ENCODE measurements at places on chromosomes 16 and 17. TPM values are rescaled to one million over a fixed set of nuclear protein-coding genes. Genes with fewer than 3 reads are reported as not detected.
A peak's percentile ranks its signal among the peaks of the same experiment; 100 is the strongest.

DNA sequence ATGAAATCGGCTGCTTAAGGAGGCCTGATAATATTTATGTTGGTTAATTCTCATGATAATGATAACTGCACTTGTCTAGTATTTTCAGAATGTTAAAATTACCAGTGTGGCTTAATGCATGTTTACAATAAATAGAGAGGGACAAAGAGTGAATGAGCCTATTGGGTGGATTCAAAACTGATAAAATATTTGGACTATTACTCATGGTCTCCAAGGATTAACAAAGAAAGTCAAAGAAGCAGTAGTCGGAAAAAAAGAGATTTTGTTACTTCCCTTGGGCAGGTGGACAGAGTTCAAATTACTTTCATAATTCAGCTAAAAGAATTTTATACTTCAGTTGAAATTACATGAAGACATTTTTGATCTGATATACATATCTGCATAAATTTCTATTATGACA lies 258.2 kb upstream of the PMFBP1 start:
- no peak for DNase-seq

DNA sequence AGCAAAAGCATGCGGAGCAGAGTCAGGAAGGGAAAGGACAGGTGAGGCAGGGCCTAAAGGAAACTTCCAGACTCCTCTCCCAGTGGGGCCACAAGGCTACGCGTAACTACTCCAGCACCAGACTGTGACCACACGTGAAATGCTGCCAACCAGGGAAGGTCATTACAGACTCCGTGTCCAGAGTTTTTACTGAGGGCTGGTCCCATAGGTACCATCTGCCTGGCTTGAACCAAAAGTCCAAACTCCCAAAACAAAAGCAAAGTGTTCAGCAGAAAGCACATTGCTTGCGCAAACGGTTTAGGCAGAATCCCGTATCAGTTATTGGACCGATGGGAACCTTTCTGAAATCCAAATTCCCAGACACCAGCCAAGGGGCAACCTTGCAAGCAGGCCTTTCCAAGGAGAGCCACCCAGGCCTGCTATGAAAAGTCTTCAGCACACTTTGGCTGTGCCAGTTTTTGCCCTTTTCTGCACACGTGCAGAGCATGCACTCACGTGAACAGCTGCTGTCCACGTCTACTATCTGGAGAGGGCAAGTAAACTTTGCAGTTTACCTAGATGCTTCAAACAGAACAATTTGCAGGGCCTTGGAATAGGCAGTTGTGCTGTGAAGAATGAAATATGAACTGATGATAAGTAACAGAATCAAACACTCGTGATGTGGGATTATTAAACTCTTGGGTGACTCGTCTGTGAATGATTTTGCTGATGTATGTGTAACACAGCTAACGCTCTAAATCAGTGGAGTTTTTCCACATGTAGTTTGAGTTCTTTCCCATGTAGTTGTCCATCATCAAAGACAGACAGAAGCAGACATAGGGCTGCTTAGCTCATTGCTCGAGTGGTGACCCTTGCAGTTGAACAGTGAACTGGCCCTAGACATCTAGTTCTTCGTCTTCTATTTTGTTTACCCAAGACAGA lies 58.1 kb upstream of the CRISPLD2 start:
- DNase-seq = no peak

GRCh38 chr16:79986352-79986751 lies 385.8 kb upstream of the MAF start:
- DNase-seq = no peak

DNA sequence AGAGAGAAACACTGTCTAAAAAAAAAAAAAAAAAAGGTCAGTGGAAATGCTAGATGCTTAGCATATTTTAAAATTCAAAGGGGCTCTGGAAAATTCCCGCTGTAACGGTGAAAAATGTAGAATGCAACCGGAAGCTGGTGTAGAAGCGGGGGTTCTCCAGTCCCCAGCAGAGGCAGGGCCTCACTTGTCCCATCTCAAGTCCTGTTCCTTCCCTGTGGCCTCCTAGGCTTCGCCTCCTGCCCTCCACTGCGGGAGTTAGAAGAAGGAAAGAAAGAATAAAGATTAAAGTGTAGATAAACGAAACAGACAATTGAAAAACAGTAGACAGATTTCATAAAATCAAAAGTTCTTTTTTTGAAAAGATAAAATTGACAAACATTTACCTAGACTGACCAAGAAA lies 14.8 kb upstream of the ZNF287 start:
- DNase-seq = no peak

CCDC144A gene
- total RNA-seq = 10.9 TPM

ALDH3A2 gene
- 38.8 TPM for total RNA-seq

DNA sequence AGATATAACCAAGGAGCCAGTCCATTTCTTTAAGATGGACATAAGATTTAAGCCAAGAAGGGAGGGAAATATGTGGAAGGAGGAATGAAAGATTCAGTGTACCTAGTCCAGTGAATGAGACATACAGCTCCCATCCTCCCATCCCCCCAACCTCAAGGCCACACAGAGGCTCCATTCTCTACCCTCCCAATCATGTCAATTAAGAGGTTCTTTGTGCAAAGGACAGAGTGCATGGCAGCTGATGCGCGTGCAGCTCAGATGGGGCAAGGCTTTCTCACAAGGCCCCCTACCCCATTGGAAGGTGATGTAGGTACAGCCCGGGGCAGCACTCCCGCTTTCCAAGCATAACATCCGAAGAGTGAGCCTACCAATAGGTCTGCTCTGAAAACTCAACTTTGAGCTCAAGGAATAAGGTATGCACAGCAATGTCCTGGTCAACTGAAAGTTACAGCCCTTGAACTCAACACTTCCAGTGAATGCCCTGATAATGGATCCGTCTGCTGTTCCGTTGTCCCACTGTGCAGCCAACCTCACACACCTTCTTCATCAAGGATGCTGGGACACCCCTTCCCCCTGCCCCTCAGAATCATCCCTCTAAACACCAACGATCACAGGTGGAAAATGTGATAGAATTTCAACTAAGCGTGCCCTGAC lies 458.1 kb downstream of the SOX9 start:
- DNase-seq = no peak

DNA sequence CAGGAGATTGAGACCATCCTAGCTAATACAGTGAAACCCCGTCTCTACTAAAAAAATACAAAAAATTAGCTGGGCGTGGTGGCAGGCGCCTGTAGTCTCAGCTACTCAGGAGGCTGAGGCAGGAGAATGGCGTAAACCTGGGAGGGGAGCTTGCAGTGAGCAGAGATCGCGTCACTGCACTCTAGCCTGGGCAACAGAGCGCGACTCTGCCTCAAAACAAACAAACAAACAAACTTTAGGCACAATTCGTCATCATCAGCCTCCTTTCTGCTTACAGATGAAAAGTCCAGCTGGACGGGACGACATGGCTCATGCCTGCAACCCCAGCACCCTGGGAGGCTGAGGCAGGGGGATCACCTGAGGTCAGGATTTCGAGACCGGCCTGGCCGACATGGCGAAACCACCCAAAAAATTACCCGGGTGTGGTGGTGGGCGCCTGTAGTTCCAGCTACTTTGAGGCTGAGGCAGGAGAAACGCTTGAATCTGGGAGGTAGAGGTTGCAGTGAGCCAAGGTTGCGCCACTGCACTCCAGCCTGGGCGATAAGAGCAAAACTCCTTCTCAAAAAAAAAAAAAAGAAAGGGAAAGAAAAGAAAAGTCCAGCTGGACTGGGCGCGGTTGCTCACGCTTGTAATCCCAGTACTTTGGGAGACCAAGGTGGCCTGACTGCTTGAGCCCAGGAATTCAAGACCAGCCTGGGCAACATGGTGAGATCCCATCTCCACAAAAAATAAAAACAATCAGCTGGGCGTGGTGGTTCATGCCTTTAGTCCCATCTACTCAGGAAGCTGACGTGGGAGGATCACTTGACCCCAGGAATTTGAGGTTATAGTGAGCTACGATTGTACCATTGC lies 1.5 kb upstream of the SPIRE2 start:
- no peak for DNase-seq

GRCh38 chr17:76048025-76048605 lies 21.0 kb upstream of the EVPL start:
- DNase-seq = no peak

SEZ6 gene
- not detected for total RNA-seq

DNA sequence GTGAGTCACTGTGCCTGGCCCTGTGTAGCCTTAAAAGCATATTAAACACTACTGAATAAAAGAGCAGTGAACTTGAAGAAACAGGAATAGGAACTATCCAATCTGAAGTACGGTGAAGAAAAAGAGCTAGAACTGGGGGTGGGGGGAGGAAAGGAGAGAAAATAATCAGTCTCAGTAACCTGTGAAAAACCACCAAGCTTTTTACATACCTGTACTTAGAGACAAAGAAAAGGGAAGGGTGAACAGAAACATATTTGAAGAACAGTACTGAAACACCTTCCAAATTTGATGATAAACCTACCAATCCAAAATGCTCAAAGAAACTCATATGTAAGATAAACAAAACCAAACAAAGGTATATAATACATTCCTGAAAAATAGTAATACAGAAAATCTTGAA lies 77.5 kb downstream of the USP32 start:
- no peak for DNase-seq

DNA sequence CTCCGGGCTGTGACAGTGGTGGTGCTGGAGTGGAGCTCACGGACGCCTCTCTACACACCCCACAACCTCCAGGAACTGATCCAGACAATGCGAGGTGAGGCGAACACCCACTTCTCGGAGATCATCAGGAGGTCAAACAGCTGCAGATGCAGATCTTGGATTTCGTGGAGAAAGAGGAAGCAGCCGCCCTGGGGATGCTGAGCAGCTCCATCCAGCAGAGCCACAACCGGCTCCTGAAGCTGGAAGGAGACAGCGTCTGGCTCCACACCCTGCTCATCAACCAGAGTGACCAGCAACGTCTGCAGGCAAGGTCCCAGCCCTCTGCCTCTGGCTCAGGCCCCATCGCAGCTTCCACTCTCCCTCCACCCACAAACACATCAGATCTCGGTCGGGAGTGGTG lies 13.2 kb upstream of the SLC16A5 start:
- no peak for DNase-seq

DNA sequence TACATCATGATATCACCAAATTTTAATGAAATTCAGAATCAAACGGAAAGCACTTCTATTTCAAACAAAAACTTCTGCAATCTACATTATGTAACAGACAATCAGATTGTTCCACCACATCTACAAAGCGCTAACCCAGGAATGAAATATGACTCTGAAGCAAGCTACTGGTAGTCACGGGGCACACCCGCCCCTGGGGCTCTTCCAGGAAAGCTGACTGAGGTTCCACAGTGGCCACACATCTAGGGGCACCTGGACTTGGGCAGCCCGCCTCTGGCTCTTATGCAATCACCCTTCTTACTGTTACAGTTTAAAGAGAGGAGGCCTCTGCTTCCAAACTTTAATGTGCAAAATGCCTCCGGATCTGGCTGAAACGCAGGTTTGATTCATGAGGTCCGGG lies 27.5 kb downstream of the ZCCHC14 start:
- peak; percentile 92 for DNase-seq

GRCh38 chr17:7147772-7148171 lies 31.4 kb downstream of the ASGR1 start:
- peak; percentile 38 for DNase-seq

GRCh38 chr16:86984991-86985647 lies 332.1 kb downstream of the C16orf95 start:
- DNase-seq = peak; percentile 79

GRCh38 chr16:79316004-79316458 lies 284.5 kb downstream of the MAF start:
- no peak for DNase-seq

TBC1D3B gene
- total RNA-seq = 2.9 TPM

DNA sequence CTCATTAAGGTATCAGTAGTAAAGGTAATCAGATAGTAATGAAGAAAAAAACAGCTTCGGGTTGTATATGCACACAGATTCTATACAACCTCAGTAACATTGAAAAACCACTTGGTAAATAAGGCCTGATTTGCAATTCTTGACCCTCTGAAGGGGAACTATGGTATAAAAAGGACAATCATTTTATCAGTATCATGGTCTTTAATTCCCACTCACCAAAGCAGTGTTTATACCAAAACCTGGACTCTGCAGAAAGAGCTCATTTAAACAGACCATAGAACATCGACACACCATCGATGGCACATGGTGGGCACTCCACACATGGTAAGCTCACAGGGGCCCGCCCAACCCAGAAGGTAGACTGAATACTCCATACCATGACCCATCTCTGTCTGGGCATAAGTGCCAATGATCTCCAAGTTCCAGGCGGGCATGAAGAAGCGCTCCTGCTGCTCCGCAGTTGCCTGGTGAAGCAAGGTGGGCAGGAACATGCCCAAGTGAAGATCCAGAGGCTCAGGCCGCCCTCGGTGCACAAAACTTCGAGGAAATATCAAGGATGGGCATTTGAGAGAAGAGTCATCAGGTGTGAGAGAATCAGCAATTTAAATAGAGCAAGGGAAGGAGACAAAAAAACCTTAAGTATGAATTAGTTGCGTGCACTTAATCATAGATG lies 19.0 kb downstream of the ACOX1 start:
- no peak for DNase-seq

DNA sequence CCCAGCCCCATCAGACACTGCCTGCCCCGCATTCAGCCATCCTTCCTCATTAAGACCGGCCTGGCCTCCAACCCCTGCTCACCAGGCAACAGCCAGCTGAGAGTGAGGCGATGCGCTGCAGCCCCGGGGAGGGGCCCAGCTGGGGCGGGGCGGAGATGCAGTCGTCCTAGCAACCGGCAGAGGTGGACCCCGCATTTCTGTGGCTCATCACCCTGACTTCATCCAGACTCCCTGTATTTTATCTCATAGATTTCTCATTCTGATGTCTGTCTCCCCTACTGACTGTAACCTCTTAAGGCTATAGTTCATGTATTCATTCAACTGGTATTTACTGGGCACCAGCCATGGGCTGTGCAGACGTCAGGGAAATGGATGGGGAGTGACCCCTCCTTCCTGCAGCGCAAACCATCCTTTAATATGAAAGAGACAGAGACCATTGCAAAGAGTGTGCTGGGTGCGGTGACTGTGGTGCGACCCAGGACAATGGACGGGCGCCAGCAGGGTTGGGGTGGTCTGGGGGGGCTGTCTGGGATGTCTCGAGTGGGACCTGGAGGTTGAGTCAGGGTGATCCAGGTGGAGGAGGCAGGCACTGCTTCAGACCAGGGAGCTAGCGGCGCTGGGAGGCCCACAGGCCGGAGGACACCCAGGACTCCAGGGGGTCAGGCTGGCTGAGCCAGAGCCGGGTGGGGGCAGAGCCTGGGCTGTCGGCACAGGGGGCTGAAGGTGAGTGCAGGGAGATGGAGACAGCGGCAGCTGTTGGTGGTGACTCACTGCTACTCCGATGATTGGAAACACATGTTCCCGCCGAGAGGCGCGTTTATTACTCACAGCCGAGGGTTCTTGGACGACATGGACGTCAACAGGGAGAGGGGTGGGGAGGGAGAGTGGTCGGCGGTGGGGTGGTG lies 10.5 kb upstream of the TIMP2 start:
- peak; percentile 92 for DNase-seq

KRT20 gene
- not detected for total RNA-seq

PLEKHG4 gene
- 5.4 TPM for total RNA-seq

CMIP gene
- total RNA-seq = 38.2 TPM

- peak; percentile 67 for DNase-seq
Observed at GRCh38 chr16:84054916-84055315, 12.3 kb upstream of the SLC38A8 start.

CES3 gene
- 1.3 TPM for total RNA-seq

- DNase-seq = no peak
Observed at GRCh38 chr17:44400226-44400847, 10.9 kb upstream of the ITGA2B start.

- peak; percentile 91 for DNase-seq
Observed at GRCh38 chr17:42895185-42895555, 5.4 kb upstream of the G6PC1 start.
